SHP77 treated with DMSO at 0.1 percent for 48 hours (cell line): ENCODE measurements at places on chromosomes 6 and 20.

GRCh38 chr20:44728801-44729443, 13.8 kb downstream of the CCN5 start:
- DNase-seq: no peak

DNA sequence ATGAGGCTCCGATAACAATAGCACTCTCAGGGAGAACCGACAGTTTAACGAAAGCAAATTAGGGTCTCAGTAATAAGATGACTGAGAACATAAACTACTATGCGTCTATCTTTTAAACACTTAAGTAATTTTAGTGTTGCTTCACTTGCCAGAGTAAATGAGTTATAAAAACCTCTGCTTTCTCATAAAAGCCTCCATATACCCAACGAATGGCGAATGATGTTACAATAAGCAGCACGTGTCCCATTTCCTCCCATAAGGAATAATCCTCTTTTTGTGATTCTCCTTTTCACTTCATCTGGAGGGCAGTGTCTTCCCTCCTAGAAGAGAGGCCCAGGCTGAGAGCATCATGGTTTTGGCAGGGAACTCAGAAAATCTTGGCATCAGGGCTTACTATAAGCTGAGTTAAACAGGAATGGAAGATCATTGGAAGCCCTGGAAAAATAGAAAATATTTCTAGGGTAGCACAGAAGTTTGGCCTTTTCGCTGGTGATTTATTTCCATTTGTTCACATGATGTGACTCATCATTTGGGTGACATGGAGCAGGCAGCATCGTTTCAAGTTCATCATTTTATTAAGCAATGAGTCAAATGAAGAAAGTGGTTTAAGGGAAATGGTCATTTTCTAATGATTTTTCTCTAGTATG, 255.4 kb downstream of the ATXN1 start:
- DNase-seq: no peak

- DNase-seq: no peak
Measured at GRCh38 chr6:70129341-70129740, 173.5 kb downstream of the COL9A1 start.

- no peak for DNase-seq
Measured at GRCh38 chr6:30167101-30167500, 3.8 kb downstream of the TRIM15 start.

- no peak for DNase-seq
Measured at GRCh38 chr6:70325009-70325408, 22.1 kb upstream of the COL9A1 start.

- DNase-seq: no peak
Measured at GRCh38 chr6:139243536-139243935, 48.3 kb downstream of the TXLNB start.

- no peak for DNase-seq
Measured at GRCh38 chr6:11262242-11262641, 29.8 kb upstream of the NEDD9 start.

DNA sequence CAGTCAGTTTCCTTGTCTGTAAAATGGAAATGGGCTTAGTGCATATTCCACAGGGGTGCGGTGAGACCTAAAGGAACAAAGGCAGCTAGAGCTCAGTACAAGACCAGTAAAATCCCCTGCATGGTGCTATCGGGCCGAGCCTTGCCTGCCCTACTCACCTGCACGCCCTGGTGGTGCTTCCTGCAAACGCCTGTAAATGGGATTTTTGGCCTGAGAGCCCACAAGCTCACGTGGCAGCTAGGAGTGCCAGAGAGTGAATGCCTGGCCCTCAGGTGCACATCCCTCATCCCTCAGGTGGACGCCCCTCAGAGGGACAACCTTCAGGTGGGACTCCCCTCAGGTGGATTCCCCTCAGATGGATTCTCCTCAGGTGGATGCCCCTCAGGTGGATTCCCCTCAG, 48.0 kb upstream of the VSX1 start:
- no peak for DNase-seq

DNA sequence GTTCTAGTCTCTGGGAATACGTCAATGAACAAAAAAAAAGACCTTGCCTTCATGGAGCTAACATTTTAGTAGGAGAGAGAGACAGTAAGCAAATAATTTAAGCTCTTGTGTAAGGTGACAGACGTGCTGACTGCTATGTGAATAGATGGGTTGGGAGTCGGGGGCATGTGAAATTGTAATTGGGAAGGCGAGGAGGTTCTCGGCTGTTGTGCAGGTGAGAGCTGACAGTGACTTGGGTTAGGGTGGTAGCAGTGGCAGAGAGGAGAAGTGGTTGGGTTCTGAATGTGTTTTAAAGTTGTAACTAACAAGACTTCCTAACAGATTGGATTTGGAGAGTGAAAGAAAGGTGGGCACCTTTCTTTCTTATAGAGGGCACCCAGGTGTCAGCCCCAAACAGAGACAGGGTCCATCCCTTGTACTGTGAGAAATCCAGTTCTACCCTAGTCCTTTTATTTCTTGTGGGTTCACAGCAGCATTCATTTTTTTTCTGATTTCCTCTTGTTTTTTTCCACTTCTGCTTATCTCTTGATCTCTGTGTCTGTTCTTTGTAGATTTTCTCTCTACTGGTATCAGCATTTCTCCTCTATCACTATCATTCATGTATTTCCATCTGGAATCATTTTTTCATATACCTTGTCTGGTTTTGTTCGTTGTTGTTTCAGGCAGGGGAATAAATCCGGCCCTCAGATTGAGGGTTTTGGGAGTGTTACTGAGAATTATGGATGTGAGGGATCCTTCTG, 15.4 kb upstream of the MYLK2 start:
- DNase-seq: no peak

DNA sequence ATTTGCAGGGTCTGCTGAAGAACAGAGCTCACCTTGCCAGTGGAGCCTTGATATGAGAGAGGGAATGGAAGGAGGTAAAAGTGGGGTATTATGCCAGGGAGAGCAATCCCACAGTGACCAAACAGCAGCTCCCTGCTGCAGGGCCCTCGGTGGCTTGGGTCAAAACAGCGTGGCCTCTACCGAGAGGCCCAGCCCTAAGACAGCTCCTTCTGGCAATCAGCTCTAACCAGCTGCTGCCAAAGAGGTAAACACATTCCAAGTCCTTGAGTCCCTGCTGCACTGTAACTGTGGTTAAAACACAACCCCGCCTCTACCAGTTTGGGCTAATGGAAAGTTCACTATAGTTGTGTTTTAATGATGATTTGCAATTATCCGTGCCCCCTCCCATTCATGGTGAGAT, 1.4 kb upstream of the DAAM2 start:
- DNase-seq: no peak

- no peak for DNase-seq
Measured at GRCh38 chr6:159533568-159533967, 159.5 kb downstream of the SOD2 start.

DNA sequence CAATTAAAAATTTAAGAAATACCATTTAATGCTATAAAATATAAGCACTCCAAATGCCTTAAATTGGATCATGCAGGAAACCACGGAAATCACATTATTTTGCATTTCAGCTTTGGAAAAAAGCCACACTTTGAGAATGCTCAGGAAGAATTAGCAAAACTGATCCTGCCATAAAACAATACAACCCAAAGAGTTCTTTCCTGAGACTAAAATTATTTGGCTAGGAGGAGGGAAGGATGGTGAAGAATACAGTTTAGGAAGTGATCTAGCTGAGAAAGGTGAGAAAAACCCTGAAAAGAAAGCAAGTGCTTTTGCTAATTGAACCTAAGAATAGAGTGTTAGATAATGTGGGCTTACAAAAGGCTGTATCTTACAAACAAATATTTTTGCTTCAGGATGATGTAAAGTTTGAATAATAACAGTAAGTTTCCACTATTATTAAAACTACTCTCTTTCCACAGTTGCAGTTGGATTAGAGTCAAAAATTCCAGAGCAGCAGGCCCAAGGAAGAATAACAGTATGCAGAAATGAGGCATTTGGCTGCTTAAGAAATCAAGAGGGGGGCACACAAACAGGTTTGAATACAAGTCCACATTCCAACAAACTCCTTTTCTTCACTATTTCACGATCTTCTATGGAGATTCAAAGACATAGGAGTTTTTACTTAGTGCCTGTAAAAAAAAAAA, 565.4 kb downstream of the RFPL4B start:
- DNase-seq: no peak
